ENCODE measurements at places on chromosomes 5 and 9.

- no peak for DNase-seq
Measured at GRCh38 chr5:159750226-159750625, 166.1 kb upstream of the ADRA1B start.

DNA sequence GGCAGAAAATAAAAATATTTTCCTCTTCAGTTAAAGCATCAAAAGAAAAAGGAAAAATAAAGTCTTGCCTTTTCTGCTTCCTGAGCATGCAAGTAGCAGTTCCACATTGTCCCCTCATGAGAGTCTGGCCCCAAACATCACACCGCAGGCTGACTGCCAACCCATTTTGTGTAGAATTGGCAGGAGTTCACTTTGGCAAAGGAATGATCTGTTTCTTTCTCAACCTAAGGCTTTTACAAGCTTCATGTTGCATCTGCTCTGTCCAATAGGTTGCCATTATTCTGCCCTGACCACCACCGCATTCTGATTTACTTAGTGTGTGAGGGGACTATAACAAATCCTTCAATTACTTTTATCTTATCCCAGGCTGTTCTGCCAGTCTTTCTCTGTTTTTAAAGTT, 249.5 kb downstream of the ISL1 start:
- DNase-seq: no peak

GRCh38 chr5:94263068-94263467, 355.3 kb downstream of the KIAA0825 start:
- no peak for DNase-seq

DNA sequence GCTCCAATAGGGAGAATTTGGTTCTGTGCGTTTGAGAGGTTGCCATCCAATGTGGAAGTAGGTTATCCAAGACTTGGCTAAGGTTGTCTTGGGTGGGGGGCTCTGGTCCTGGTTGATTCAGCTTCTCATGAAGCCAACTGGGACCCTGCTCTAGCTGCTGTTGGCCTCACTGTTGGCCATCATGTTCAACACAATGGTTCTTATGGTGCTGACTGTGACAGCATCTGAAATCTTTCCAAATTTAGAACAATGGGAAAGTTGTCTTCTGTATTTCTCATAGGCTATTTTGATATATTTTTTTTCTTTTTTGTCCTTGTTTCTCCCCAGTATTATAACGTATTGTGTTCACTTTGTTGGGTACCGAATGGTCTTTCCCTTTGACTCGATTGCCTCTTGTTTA, 71.9 kb downstream of the GDNF start:
- no peak for DNase-seq

GRCh38 chr9:74496406-74496805, 729 bp upstream of the RORB start:
- DNase-seq: no peak

- no peak for DNase-seq
Measured at GRCh38 chr9:69980041-69980440, 63.6 kb upstream of the MAMDC2 start.

- DNase-seq: no peak
Measured at GRCh38 chr5:59034498-59035186, 451.8 kb downstream of the RAB3C start.

GRCh38 chr9:87891754-87892153, 9.1 kb downstream of the SPATA31E1 start:
- no peak for DNase-seq

- DNase-seq: no peak
Measured at GRCh38 chr9:15824310-15824709, 271.5 kb downstream of the CCDC171 start.

- DNase-seq: no peak
Measured at GRCh38 chr5:28516722-28517121, 1478.3 kb upstream of the CDH9 start.

DNA sequence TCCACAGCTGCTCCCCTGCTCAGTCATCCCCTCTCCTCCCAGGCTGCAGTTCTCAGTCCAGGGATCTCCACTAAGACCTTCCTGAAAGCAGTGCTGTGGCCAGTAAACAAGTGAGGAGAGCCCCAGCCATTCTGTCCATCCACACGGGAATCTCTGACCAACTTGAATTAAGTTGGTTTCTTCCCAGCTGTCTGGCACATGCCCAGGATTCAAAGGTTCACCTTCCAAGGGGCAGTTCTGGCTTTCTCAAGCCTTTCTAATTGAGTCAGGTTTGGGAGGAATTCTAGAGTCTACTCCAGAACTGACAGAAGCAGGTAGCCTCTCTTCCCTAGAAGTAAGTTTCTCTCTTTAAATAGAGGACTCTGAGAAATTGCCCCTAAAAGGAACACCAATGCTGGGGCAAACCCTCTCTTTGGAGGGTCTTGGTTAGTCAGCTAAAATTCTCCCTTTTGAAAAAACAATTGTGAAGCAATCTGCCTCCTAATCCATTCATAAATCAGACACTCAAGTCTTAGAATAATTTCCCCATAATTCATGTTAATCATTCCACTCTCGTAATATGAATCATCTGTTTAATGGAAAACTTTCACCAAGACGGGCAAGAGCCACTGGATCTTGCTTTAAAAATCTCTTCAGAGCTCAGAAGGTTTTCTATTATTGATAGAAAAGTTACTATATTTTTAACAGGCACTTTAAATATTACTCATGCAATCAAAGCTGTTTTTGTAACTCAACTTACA, 133.8 kb downstream of the SPOCK1 start:
- no peak for DNase-seq

DNA sequence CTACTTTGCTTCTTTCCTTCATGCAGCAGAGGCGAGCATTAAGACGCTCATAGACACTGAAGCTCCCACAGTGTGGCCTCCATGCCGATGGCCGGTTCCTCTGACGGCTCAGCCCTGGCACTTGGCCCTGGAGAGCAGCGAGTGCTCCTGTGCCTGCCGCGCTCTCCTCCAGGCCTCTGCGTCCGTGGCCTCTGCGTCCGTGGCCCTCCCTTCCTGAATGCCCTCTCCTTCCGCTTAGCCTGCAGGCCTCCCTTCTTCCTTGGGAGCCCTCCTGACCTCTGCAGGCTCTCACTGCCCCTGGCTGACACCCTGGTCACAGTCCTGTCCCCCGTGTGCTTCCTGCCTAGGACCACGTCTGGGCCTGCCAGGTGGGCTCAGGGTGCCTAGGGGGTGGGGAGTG, 92.8 kb downstream of the ZNF354C start:
- no peak for DNase-seq

- DNase-seq: no peak
Measured at GRCh38 chr5:39197556-39197955, 21.8 kb downstream of the FYB1 start.

GRCh38 chr9:26058111-26058895, 380.1 kb upstream of the TUSC1 start:
- DNase-seq: no peak

DNA sequence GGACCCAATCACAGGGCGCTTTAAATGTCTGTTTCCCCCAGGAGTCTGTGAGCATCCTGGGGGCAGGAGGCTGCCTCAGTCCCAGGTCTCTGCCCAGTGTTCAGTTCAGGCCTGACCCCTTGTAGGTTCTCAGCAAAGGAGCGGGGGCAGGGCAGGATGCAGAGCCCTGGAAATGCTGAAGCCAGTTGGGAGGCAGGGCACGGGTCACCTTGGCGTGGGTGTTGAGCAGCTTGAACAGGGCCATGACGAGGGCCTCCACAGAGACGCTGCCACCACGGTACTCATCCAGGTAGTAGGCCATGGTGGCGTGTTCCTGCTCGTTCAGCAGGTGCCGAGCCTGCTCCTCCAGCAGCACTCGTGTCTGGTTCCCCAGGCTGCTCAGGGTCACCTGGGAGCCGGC, 36.3 kb upstream of the AKNA start:
- DNase-seq: no peak

DNA sequence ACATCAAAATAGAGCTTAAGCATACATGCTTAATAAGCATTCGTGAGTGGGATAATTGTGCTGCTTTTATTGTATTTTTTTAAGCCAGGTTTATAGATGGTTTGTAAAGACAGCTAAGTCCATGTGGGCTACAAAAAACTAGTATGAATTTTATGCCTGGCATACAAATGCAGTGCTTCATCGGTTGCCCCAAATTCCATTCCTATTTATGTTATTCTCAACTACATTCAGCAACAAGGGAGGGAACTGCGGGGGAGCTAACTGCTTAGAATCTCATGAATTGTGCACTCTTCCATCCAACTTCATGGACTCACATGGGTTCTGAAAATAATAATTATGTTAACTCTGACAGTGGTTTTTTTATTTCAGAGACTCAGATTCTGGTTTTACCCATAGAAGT, 199.2 kb downstream of the FAM170A start:
- no peak for DNase-seq

GRCh38 chr5:24510523-24510988, 134.2 kb downstream of the CDH10 start:
- no peak for DNase-seq

DNA sequence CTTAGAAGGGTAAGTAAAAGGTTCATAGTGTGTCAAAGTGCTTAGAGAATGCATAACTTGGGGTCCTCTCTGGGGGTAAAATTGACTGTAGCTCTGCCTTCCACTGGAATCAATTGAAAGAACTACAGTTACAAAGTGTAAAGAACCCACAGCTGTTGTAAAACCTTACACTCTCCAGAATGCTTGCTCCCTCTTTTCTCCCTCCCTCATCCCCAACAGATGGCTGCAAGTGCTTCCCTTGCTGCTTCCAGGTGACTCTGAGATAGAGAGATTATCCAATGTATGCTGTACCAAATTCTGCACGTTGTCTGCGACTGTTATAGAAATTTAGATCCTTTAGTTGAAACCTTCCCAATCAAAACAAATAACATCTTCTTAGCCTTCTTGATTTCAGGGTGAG, 126.0 kb downstream of the STK32A start:
- DNase-seq: no peak

DNA sequence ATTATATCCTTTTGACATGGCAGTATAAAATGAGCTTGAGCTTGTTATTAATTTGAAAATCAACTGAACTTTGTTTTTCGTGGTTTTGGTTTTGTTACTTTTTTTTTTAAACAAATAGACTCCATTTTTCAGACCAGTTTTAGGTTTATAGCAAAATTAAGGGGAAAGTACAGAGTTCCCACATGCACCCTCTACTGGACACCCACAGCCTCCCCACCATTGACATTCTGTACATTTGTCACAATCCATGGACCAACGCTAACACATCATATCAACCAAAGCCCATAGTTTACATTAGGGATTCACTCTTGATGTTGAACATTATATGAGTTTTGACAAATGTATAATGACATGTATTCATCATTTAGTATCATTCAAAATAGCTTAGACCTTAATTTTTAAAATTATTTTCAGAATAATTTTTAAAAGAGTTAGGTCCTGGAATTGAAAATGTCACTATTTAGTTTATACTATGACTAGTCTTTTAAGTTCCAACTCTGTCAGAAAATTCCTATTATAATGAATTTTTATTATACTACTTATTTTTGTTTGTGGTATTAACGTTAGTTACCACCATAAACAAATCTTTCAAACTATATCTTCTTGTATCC, 35.3 kb upstream of the JMY start:
- no peak for DNase-seq

DNA sequence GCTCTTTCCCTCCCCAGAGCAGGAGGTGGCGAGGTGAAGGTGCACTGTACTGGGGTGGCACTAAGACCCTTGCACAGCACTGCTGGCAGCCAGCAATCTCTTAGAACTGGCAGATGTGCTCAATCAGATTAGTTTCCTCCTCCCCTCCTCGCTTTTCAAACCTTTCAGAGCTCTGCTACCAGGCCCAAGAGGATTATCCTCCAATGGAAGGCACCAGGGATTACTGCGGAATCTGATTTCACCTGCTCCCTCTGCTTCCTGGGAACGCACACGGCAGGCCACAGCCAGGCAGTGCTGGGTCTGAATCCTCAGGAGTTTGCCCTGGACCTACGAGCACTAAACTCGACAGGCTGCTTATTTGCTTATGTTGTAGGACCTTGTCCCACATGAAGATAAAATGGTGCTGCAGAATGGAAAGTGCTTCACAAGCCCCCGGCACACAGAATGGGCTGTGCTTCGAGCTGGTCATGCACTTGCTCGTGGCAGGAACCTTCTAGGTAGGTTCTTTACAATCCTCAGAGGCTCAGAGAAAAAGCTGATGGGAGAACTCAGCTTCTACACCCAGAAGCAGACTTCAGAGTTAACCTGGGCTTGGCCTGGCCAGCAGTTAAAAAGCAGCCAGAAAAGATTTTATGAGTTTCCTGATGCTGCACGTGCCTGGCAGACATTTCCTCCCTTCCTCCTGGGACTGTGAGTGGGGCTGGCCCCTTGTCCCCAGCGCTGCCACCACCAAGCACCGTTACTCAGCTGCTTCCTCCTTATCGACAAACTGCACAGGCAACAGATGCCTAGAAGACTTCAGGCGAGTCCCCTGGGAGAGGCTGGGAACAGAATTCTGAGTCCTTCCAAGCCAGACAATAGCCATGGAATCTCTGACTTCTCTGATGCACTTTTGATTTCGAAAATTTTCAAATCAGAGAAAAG, 33.1 kb downstream of the FABP6 start:
- no peak for DNase-seq

- no peak for DNase-seq
Measured at GRCh38 chr5:8828596-8829322, 717.1 kb downstream of the SEMA5A start.

DNA sequence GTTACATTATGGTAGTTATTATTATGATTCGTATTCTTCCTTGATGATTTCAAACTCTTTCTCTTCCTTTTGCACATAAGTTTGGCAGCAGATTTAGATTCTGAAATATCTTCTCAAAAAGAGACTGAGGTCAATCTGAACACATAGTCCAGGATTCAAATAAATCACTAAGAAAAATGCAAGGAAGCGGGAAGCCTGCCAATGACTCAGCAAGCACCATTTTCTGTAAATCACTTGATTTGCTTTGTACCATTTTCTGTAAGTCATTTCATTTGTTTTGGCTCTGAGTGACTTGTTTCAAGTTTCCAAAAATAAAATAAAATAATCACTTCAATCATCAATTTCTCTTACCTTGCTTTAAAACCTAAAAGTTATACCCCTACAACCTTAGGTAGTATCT, 24.6 kb upstream of the GLIS3 start:
- no peak for DNase-seq

DNA sequence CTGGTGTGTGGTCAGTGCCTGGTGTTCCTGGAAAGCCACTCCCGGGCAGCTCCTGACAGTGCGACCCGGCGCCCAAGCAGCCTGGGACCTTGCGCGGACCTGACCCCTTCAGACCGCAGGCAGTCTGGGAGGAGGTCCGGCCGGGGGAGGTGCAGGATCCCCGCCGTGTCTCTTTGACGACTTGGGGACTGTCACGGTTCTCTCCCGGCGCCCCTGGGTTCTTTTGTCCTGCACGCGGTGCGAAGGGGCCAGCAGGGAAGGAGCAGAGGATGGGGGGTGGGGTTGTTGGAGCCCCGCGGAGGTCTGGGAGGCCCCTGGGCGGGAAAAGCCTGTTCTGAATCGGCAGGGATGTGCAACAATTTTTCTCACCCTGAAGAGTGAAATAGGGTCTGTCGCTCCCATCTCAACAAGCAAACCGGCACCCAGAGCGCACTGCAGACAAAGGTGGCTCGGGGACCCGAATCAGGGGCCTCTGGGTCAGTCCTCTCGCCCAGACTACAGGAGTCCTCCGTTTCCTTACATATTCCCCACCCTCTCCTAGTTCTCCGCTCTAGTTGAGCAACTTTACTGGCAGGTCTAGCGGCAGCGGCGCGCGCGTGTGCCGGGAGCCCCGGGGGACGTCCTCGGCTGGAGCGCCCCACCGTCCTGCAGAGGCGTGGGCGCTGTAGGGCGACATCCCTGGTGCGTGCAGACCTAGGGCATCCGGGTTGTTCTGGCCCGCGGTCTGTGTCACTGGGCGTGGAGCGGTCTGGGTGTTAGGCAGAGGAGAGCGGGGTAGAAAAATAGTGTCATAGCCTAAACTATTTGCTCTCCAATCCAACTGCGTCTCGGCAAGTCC, 1.2 kb downstream of the VCAN start:
- DNase-seq: peak; percentile 22

Data from activated naive CD4-positive, alpha-beta T cell treated with anti-CD3 and anti-CD28 coated beads, Interleukin-2, amount 50 U/mL, for 72 hours (primary cell).